ENCODE measurements at places on chromosomes 12 and 14. TPM values are rescaled to one million over a fixed set of nuclear protein-coding genes. Genes with fewer than 3 reads are reported as not detected.

DNA sequence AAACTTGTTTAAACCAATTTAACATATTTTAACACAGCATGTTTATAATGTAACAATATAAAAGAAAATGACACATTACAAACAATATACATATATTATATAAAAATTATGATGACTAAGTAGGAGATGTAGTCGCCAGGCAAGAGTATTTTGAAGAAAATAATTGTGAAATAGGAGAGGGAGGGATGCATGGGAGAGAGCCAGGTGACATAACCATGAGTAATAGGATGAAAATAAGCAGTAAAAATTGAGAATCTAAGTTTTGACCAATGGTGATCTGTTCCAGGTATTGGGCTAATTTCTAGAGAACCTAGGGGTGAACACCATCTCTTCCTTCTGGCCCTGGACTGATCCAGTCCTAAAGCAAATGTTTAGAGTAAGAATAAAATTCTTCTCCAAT is 315.2 kb upstream of the G2E3 start:
- DNase-seq = no peak

- DNase-seq = no peak
These were observed 620 bp downstream of the TMTC1 start for GRCh38 chr12:29782871-29783772.

GRCh38 chr12:90653040-90653439 is 301.9 kb downstream of the CCER1 start:
- no peak for DNase-seq

GRCh38 chr12:132432721-132433577 is 57.0 kb upstream of the FBRSL1 start:
- peak; percentile 93 for DNase-seq

- DNase-seq = no peak
These were observed 74.7 kb downstream of the TRIM9 start for GRCh38 chr14:51020024-51020710.

DNA sequence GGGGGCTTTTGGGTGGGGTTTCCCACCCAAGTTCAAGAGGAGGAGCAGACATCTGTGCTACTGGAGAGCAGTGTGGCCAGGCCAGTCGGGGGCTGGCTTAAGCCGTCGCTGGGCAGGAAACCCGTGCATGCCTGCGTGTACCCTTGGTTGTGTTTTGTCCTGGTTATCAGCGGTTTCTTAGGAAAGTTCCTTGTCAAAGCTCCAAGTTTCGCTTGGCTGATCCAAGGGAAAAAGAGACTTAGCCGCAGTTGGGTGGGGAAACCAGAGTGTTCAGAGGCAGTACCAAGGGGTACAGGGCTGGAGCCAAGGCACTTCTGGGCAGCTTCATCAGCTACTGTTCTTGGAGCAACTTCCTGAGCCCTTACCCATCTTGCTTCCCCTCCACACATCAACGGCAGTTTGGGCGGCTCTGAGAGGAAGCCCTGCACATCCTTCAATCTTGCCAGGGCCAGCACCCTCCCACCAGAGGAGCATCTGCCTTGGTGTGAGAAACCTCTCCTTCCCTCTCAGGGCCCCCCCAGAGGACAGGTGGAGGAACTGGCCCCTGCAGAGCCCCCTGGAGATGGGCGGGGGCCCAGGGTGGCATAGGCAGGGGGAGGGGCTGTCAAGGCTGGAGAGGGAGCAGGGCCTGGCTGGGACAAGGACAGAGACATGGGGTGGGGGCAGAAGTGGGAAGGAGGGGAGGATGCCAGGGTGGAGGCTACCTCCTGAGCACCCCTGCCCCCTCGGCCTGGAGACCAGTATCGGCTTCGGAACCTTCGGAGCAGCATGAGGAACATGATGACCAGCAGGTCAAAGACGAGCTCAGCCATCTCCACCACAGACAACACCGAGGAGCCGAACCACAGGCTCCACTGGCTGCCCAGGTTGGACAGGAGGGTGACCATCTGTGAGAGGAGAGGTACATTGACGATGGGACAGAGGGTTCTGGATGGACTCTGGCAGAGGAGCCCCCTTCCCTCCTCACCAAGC is 5.8 kb upstream of the TNFRSF1A start:
- DNase-seq = no peak

DNA sequence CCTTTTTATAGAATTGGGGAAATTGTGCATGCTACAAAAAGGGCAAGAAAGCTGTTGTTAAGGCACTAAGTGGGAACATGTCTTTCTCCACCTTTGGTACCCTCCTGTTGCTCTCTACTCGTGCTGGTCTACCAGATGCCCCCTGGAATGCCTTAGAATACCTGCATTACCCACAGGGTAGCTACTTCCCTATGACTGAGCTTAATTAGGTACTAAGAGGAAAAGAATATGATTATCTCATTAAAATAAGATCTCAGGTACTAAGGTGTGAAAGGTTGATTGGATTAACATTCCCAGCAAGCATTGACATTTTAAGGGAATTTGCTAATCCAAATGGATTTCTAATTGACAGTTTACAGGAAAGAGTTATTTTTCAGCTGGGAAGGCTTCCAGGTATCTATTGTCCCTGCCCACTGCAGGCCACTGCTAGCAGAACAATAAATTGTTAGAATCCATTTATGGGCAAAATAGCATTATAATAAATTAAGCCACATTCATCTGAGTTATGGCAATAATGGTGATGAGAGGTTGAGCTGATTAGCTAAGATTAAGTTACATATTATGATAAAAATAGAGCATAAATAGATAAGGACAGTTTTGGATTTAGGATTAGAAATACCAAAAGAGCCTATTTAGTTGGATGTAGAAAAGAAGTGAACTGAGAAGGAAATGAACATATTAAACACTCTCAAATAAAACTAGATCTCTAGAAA is 67.8 kb upstream of the GRIP1 start:
- DNase-seq = no peak

DNA sequence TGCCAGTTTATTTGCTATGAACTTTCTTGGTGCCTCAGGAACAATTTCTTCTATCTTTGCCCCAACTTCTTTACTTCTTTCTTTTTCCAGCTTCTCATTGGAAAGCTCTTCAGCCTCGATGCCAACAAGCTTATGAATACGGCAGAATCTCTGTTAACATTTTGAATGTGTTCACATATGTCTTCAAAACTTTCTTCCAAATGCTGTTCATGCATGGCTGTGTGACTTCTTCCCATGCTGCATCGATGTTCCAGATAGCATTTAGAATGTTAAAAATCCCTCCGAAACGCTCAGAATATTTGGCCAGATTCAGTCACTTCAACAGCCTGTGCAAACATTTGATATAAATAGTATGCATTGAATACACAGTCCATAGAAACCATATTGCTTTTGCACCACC is 247.8 kb upstream of the ARID2 start:
- no peak for DNase-seq

GRCh38 chr14:50260511-50260910 is 29.1 kb upstream of the SOS2 start:
- DNase-seq = peak; percentile 17

DNA sequence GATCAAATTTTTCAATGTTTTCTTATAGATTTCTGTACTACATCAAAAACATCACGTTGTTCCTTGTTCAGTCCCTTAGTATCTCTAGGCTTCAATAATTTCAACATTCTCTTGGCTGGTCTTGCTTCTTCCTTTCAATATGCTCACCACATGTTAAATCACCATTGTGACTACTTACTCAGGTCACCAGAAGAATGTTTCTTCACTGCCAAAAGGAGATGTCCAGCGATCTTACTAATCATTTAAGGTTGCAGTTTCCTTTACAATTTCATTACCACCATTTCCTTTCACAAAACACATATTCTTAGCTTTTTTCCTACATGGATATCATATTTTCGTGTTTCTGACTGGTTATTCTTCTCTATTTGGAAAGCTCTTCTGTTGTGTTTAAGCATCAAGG is 363.8 kb downstream of the NAV3 start:
- no peak for DNase-seq

GRCh38 chr12:131923260-131923659 is 5.8 kb upstream of the PUS1 start:
- no peak for DNase-seq

EGLN3 gene
- 71.6 TPM for polyA plus RNA-seq

CLEC12A gene
- polyA plus RNA-seq = 0.35 TPM
